HS-5 (cell line): ENCODE measurements at places on chromosomes 4 and X.

- DNase-seq = no peak
Measured at GRCh38 chrX:129632443-129632842, 22.3 kb downstream of the APLN start.

GRCh38 chrX:19172741-19173140 is 50.5 kb upstream of the ADGRG2 start:
- DNase-seq = no peak

DNA sequence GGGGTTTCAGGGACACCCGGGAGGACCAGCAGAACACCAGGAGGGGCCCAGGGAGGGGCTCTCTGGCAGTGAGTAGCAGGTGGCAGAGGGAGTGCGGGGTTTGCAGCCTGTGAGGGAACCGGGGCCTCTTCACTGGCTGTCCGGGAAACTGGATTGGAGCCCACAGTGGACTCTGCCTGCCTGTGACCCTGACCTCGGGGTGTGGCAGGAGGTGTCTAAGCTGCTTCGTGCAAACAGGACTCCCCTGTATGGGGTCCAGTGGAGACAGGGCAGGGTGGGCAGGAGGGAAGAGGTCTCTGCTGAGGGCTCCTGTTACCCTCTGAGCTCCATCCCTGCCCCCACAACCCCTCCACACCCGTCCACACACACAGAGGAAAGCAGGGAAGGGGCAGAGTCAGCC is 50.1 kb downstream of the FAM53A start:
- DNase-seq = no peak

DNA sequence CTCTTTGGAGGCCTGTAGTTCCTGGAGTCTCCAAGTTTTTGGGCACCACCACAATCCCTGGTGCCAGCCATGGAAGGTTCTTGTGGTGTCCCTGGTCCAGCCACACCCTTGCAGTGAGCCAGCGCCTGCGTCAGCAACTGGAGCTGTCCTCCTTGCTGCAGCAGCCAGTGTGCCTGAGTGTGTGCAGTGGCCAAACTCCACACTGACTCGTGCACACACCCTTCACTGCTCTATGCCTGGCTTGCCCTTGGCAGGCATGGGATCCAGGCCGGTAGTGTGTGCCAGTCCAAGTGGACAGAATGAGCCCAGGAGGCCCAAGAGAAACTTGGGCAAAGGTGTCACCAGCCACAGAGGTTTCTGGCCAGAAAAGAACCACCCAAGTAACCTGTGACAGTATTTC is 1074.0 kb downstream of the PCDH18 start:
- DNase-seq = no peak
